ENCODE measurements at places on chromosomes 4 and X.

- no peak for DNase-seq
Observed at GRCh38 chr4:170750519-170750918, 660.8 kb upstream of the AADAT start.

- no peak for DNase-seq
Observed at GRCh38 chr4:168528131-168528949, 31.5 kb downstream of the PALLD start.

DNA sequence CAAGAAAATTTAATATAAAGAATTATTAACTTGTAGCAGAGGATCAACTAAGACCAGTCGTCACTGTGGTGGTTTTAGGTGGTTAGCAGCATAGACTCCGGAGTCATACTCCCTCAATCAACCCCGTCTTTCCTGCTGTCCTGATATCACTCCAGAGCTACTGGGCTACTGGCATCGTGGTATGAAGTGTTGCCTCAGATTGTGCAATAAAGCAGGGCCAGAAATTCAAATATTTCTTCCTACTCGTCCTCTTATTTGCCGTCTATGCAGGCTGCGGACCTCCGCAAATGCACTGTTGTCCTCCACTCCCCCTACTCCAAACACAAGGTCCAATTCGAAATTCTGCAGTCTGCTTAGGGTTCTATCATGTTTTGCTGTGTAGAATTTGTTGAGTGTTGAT lies 1.2 kb upstream of the MAGEA10 start:
- no peak for DNase-seq

DNA sequence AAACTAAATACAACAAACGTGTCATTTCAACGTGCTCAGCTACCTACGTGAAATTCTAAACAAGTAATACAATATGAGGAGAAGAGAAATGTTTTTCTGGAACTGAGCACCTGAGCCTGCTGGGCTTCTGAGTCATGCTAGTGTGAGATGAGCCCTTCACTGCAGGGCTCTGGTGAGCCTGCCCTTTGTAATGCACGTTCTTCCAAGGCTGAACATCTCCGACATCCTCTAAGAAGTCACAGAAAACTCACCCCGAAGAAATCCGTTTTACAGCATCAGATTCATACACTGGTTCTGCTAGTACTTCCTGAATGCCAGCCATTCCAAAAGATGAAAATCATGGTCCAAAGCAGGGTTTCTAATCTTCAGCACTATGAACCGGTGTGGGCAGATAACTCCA lies 157.1 kb downstream of the AMELX start:
- no peak for DNase-seq

DNA sequence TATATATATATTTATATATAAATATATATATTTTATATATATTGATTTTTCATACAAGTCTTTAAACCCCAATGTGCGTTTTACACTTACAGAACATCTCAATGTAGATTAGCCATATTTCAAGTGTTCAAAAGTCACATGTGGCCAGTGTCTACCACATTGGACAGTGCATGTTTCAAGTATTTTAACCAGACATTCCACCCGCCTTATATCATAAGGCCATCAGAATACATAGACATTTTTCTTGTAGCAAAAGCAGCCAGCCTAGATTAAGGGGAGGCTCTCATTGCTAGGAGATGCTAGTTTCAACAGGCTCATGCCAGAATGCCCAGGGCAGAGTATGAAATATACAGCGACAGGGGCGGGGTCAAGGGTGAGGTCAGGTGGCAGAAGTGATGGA lies 202.0 kb downstream of the NR3C2 start:
- DNase-seq, result no peak

DNA sequence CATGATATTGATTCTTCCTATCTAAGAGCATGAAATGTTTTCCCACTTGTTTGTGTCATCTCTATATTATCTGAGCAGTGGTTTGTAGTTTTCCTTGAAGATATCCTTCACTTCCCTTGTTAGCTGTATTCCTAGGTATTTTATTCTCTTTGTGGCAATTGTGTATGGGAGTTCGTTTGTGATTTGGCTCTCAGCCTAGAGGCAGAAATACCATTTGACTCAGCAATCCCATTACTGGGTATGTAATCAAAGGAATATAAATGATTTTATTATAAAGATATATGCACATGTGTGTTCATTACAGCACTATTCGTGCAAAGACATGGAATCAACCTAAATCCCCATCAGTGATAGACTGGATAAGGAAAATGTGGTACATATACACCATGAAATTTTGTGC lies 172.7 kb upstream of the IL15 start:
- DNase-seq, result no peak

DNA sequence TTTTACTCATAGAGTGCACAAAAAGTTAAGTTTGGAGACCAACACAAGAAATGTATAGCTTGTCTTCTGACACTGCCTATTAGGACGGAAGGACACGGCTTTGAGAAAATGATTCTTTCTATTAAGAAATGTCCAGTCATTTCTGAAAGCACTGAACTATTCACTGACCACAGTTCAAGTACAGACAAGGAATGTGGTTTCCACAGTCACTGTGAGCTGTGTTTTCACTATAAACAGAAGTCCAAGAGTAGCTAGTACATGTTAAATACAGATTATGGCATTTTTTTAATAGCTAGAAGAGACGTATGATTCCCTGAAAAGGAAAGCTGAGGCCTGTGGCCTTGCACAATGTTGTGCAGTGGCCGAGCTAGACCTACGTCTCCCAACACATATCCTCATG lies 115.1 kb upstream of the GPM6A start:
- no peak for DNase-seq

GRCh38 chr4:70603856-70604255 lies 11.8 kb downstream of the AMBN start:
- no peak for DNase-seq

DNA sequence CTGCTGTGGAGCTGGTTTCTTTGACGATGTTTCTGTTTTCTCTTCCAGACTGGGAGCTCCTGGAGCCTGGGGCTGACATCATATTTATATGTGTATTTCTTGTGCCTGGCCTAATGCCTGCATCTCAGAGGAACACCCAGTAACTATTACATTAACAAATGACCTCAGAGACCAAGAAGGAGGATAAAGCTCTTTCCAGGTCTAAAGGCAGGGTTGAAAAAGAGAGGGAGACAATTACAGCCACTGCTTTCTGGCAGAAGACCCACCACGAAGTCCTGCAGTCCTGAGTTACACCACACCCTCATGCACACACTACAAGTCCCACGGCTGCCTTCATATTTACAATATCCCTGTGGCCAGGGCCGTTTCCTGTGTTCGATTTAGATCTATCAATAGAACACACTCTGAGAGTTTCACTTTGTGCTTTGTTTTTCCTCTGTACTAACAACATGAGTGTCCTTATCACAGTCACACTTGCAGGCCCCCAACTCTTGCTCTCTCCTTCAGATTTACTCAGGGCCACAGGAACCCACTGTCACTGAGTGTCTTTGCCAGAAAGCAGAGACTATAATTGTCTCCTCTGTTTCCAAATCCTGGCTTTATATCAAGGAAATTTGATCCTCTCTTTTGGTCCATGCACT lies 535.5 kb downstream of the MID1IP1 start:
- no peak for DNase-seq

DNA sequence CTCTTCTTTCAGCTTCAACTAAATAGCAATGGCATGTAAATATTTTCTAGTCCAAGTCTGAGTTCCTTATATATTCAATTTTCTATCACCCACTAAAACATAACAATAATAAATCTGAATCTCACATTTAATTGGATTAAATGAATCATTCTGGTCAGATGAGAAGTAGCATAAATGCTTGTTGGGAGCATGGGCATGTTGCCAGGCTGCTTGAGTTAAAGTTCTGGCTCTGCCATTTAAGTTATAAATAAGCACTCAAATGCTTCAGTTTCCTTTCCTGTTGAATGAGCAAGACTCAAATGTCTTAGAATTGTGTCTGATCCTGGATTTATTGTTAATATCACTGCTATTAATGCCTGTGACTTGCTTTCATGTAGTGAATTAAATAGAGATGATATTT lies 496.3 kb downstream of the STPG2 start:
- no peak for DNase-seq

- no peak for DNase-seq
Observed at GRCh38 chr4:40417941-40418340, 82.8 kb downstream of the CHRNA9 start.

GRCh38 chr4:53101191-53101581 lies 239.1 kb downstream of the RASL11B start:
- no peak for DNase-seq

GRCh38 chrX:17590892-17591740 lies 146.2 kb upstream of the SCML1 start:
- DNase-seq, result no peak

- DNase-seq, result no peak
Observed at GRCh38 chr4:5885733-5886132, 7.2 kb downstream of the CRMP1 start.

DNA sequence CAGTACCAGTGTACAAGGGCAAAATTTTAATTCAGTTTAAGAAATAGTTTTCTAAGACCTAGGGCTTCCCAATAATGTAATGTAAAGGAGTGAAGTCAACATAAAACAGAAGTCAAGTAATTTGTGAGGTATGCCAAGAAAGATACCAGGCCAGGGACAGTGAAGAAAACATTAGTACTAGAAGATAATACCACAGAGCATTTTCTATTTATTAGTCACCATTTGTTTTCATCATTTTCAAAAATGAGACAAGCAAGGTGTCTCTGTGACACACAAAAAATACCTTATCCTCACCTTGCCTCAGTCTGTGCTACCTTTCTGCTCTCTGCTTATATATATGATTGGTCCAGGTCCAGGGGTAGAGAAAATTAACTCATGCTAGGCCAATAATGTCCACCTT lies 46.8 kb downstream of the VEGFC start:
- DNase-seq, result no peak

DNA sequence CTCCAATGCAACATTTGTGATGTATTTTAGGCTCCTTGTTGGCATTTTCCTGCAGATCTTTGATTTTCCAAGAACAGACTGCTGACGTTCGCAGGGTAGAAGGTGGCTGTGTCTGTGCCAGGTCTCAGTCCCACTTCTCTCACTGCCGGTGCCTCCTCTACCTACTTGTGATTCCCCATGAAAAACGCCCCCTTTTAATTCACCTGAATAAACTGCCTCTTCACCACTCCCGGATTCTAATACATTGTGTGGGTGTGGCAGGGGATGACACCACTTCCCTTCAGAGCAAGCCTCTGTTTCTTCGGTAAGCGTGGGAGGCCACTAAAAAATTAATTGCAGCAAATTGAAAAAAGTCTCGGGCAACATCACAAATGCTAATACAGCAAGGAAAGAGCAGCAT lies 96.1 kb upstream of the FAM9B start:
- DNase-seq, result no peak

DNA sequence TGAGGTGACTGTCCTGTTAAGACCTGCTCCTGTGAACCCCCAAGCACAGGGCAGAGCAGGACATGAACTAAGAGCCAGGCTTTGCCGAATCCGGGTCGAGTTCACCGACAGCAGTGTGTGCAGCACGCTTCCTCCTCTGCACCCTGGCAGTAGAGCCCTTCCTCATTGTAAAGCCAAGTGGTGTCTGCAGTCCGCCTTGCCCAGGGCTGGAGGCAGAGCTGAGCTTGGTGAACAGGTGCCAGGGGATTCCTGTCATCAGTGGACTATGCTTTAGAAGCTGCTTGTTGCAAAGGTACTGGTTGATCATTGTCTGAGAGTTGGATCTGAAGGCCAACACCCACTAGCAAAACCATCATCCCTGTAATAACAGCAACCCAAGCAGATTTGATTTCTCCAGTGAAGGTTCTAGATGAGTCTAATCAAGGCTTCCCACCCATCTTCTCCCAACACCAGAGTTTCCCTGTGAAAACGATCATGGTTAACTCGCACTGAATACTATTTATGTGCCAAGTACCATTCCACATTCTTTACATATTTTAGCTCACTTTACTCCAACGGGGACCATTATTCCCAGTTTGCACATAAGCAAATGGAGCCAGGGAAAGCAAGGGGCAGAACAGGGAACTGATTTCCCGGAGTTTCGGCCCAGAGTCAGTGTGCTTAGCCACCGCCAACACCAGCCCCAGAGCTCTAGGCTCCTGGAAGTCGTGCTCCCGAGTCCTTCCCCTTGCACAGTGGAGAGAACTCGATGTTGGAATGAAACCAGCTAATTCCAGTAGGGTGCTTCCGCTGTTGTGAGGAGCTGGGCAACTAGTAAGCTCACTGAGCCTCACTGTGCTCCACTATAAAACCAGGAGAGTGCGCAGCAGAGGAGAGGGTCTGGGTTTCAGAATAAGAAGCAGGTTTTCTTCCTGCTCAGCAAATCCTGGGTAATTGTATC lies 1.4 kb upstream of the SLC34A2 start:
- DNase-seq, result no peak

DNA sequence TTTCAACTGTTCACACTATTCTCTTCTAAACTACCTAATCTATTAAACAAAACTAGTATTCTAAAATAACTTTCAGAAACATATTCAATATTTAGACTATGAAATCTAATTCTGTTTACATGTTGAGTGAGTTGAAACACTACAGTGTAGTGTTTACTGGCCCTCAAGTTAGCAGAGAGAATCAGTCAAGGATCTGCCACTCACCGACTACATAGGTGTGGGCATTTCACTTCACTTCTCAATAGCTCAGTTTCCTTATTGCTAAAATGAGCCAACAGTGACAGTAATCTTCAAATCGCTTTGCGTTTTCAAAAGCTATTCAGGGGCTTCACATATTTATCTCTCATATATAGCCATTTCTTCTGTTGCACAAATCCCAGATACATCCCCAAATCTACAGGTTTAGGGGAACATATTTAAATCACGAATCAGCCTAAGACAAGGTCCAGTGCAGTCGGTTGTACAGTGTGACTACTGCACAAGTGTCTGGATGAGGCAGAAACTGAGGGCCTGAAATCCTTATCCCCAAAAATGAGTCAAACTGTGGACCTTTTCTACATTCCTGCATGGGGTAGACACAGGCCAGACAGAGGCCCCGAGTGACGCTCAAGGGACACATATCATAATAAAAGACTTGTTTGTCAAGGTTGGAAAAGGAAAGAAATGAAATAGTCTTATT lies 129.8 kb downstream of the PPP3CA start:
- DNase-seq, result no peak

DNA sequence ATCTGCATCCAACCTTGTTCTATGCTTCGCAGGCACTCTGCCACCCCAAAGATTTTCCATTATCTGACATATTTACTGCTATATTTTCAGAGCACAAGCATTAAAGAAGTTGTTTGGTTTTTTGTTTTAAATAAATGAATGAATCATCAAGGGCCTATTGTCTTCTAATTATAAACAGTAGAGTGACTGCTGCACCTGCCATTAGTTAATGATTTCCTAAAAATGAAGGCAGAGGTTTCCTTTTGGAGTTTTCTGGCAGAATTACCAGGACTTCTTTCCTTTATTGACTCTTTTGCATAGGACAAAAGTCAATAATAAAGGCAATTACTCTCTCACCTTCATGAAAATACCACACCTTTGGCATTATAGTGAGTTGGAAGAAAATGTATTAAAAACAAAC lies 238.1 kb downstream of the INPP4B start:
- DNase-seq, result no peak

All from activated gamma-delta T cell treated with anti-CD3 and anti-CD28 coated beads, Interleukin-2, amount 50 U/mL, for 16 hours (primary cell).